ENCODE measurements at places on chromosomes 7 and 10.

DNA sequence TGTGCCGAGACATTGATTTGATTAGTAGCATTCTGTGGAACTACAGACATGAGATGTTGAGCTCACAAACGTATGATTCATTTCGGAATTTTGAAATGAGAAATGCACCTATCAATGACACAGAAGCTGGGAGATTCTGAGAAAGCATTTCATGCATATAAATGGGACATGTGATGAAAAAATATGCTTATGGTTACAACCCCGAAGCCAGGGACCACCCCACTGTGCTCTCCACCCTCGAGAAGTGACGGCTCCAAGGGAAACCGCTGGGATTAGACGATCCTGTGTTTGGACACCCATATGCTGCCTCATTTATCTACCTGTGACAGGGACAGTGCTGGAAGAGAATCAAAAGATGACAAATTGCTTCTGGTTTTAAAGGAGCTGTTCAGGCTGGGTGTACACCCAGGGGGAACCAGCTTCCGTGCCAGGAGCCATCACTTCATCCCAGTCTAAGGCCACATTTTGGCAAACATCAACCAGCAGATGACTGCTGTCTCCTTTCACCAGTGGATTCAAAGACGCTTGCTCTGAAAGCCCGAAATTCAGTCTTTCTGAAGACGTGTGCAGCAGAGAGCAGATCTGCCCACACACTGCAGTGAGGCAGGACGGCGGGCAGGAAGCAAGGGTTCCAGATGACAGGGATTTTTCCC is 109.9 kb downstream of the ATXN7L1 start:
- DNase-seq = peak; percentile 11

- DNase-seq = no peak
Observed at GRCh38 chr7:80923211-80923612, 4.4 kb upstream of the SEMA3C start.

- no peak for DNase-seq
Observed at GRCh38 chr7:157526913-157527634, 190.3 kb downstream of the DNAJB6 start.

- no peak for DNase-seq
Observed at GRCh38 chr7:114212721-114213429, 201.7 kb upstream of the FOXP2 start.

- no peak for DNase-seq
Observed at GRCh38 chr7:128150223-128150865, 90.7 kb upstream of the LEP start.

DNA sequence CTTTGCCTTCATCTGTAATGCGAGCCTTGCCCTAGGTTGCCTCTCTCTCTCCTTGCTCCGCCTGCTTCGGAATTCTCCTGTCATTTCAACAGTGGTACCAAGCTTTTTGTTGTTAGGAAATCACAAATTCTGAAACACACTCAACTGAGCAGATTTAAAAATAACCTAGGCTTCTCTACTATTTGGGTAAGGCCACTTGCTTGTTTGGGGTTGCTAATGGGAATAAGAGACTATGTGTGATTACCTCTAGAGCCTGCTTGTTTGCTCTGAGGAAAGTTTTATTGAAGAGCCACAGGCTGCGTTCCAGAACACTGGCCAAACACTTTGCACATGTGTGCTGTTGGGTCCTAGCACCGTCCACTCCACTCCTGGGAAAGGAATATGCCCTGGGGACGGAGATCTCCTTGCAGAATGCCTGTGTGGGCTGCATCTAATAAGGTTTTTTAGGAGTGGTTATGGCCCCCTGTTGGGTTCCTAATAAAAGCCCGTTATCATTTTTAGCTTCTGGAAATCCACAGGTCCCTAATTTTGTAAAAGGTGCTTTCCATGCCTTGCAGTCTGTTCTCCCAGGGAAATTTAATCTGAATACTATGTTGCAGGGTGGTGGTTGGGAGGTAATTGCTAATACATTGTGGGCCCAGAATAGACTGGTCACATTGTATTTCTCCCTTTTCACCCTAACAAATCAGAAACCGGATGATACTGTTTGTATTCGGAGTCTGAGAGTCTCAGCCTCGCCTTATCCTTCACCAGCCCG is 68.7 kb upstream of the KLF6 start:
- DNase-seq = no peak

DNA sequence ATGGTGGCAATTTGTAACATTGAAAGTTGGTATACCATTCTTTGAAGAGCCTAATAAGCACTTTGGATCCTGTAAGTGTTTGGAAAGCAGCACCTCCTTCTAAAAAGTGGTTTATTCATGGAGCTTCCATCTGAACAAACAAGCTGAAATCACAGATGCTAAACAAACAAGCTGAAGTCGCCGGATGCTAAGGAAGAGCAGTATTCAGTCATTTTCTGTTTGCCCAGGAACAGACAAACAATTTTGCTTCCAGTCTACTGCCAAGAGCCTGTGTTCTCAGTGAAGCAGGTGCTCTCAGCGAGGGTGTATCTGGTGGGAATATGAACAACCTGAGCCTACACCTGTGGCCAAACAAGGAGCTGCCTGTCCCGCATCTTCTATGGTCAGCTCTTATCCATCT is 6.3 kb downstream of the COL28A1 start:
- no peak for DNase-seq

DNA sequence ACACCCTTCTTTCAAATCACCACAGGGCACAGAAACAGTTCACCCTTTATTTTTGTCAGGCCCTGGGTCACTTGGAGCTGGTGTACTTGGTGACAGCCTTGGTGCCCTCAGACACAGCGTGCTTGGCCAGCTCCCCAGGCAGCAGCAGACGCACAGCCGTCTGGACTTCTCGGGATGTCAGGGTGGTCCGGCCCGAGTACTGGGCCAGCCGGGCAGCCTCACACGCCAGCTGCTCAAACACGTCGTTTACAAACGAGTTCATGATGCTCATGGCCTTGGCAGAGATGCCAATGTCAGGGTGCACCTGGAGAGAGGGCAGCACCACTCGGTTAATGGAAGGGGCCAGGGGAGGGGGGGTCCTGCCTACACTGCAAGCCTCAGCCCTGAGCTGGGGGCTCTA is 2.5 kb downstream of the H2BK1 start:
- DNase-seq = no peak

DNA sequence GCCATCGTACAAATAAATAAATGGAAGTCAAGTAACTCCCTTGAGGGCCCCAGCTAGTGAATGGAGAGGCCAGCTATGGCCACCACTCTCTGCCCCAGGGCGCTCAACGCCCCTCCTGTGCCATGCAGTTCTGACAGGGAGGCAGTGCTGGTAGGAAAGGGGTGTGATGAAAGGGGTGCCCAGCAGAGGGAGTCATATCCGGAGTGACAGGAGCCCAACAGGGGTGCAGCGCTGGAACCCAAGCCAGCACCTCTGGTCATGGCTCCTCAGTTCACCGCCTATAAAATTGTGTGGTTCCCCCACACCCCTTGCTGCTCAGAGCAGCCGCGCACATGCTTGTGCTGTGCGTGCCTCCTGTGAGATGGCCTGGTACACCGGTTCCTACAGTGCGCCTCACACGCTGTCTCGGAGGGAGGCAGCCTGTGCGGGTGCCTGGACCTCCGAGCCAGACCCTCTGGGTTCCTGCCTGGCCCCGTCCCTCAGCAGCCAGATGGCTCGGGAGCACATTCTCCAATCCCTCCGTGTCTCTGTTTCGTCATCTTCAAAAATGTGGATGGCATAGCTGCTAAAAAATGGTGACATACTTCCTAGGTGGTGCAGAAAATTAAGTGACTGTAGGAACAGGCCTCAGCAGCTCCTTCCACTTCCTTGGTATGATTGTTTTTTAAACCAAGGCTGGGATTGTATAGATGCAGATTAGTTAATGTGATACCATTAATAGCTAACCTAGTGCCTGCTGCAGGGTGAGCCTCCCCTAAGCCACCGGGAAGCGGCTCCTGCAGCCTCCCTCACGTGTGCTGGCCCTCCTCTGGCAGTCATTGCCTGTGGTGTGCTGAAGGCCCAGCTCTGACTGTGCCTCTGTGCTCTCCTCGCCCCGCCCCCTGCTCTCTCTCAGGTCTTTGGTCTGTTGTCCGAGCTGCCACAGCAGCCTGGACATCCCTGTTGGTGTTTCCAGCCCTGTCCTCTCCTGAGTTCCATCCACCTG is 125.8 kb downstream of the EGFR start:
- DNase-seq = no peak

DNA sequence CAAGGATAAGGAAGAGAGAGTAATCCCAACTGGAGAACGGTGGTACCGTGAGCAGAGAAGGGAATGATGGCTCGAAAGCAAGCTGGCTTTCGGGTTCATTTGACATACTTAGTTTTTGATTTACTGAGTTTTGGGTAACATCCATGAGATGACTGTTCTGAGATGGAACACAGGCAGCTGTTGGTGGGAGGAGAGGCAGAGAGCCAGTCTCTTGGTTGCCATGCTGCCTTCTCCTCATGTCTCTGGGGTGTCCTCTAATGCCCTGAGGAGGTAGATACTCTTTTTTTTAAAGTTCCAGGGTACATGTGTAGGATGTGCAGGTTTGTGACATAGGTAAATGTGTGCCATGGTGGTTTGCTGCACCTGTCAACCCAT is 76.4 kb upstream of the NRP1 start:
- no peak for DNase-seq

DNA sequence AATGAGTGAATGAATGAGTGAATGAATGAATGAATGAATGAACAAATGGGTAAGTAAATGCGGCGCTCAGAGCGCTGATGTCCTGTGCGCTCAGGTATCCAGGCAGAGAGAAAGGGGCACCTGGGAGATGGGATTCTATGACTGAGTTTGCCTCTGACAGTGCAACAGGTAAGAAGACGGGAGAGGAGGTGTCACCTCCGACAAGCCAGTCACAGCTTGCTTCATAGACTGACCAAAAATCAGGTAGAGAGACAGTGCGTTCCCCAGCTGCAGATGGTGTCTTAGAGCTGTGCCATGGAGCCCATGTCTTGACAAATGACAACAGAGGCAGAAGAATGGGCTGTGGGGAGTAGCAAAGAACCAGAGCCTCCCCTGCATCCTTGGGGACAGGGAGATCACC is 327.3 kb downstream of the FGFR2 start:
- DNase-seq = no peak

- no peak for DNase-seq
Observed at GRCh38 chr10:116688241-116688711, 54.1 kb downstream of the HSPA12A start.

DNA sequence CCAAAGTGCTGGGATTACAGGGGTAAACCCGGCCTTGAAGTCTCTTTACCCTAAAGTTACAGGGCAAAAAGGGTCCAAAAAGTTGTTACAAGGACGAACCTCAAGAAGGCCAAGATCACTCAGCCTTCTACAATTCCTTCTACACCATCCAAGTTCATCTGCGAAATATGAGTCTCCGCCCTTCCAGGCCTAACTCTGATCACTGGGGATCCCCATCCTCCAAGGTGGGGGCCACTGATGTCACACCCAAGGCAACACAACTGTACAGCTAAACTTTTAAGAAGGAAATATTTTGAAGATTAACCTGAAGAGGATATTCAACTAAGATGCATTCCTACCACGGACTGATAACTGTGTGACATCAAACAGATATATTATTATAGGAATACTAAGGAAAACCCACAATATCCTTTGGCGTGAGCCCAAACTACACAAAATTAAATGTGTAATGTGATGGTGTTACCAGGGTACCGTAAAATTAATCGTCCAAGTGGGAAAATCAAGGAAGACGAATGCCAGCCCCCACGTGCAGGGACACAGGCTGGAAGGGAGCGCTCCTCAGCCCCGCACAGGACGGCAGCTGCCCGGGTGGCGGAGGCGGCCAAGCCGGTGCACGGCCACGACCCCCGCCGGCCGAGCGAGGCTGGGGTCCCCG is 1.0 kb downstream of the PAXIP1 start:
- DNase-seq = no peak

- DNase-seq = no peak
Observed at GRCh38 chr10:118800920-118801319, 46.1 kb upstream of the CACUL1 start.

DNA sequence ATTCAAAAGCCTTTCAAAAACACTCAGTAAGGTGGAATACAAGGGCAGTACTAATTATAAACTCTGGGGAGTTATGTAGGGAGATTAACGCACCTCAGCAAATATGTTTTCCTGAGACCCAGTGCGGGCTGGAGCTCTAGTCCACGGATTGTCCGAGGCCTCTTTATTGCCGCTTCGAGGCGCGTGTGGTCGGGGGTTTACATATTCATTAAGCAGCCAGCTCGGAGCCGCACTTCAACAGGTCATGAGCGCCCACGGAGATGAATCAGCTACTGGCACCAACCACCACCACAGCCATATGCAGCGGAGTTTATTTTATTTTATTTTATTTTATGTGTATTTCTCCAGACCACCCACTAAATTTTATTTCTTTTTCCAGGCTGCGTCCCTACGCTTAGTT is 195.9 kb upstream of the ADARB2 start:
- no peak for DNase-seq

DNA sequence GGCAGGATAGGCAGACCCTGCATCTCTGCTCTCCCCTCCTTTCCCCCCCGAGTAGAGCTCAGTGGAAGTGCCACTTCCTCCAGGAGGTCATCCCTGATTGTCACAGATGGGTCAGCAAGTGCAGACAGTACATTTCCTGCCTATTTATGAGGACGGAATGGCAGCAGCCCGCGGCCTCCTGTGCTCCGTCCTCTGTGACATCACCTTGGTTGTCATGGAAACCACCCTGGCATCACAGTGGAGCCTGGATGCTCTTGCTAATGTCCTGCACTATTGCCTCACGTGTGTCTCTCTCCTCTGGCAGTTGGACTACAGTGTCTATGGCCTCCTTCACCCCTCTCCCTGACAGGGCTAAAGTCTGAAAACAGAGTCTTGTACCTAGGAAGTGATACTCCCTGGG is 148.6 kb downstream of the SH3PXD2A start:
- DNase-seq = no peak

DNA sequence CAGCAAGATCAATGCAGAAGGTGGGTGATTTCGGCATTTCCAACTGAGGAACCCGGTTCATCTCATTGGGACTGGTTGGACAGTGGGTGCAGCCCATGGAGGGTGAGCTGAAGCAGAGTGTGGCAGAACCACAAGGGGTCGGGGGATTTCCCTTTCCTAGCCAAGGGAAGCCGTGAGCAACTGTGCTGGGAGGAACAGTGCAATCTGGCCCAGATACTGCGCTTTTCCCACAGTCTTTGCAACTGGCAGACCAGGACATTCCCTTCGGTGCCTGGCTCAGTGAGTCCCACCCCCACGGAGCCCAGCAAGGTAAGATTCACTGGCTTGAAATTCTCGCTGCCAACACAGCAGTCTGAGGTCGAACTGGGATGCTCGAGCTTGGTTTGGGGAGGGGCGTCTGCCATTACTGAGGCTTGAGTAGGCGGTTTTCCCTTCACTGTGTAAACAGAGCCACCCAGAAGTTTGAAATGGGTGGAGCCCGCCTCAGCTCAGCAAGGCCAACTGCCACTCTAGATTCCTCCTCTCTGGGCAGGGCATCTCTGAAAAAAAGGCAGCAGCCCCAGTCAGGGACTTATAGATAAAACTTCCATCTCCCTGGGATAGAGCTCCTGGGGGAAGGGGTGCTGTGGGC is 58.6 kb upstream of the SLC26A5 start:
- no peak for DNase-seq

- DNase-seq = no peak
Observed at GRCh38 chr7:53094827-53095226, 59.4 kb downstream of the POM121L12 start.

GRCh38 chr7:130423501-130424037 is 17.2 kb downstream of the CEP41 start:
- DNase-seq = no peak

- DNase-seq = no peak
Observed at GRCh38 chr10:114613237-114613979, 44.7 kb downstream of the ABLIM1 start.

Data from activated T-cell treated with anti-CD3 and anti-CD28 coated beads for 48 hours (primary cell).